T-helper 2 cell (primary cell): ENCODE measurements at places on chromosomes 5 and 9.

GRCh38 chr9:129865668-129866320 lies 30.5 kb downstream of the USP20 start:
- no peak for DNase-seq

DNA sequence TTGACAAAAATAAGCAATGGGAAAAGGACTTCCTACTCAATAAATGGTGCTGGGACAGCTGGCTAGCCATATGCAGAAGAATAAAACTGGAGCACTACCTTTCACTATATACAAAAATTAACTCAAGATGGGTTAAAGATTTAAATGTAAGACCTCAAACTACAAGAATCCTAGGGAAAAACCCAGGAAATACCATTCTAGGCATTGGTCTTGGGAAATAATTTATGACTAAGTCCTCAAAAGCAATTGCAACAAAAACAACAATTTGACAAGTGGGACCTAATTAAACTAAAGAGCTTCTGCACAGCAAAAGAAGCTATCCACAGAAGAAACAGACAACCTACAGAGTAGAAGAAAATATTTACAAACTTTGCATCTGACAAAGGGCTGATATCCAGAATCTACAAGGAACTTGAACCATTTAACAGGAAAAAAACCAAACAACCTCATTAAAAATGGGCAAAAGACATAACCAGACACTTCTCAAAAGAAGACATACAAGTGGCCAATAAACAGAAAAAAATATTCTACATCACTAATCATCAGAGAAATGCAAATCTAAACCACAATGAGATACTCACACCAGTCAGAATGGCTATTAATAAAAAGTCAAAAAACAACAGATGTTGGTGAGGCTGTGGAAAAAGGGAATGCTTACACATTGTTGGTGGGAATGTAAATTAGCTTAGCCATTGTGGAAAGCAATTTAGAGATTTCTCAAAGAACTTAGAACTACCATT lies 75.2 kb upstream of the CPEB4 start:
- DNase-seq: no peak

DNA sequence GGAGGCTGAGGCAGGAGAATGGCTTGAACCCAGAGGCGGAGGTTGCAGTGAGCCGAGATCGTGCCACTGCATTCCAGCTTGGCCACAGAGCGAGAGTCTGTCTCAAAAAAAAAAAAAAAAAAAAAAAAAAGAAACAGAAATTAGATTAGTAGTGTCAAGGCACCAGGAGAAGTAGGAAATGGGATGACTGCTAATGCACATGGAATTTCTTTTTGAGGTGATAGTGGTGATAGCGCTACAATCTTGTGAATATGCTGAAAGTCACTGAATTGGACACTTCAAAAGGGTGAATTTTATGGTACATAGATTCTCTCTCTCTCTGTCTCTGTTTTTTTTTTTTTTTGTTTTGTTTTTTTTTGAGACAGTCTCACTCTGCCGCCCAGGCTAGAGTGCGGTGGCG lies 42.1 kb upstream of the SUB1 start:
- no peak for DNase-seq

DNA sequence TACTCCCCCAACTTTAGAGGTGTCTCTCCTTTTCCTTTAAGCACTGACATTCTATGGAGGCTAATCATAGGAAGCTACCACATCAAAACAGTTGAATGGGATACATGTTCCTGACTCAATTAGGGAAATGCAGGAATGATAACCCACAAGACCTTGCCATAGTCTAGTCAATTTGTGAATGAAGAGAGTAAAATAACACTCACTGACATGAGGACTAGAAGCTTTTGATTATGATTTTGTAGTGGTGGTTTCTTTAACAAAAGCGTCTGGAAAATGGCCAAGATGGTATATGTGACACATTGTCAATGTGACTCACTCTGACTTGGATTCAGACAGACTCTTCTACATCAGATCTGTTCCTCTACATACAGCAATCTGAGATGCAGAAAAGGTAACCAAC lies 13.7 kb upstream of the PRELID2 start:
- no peak for DNase-seq

GRCh38 chr5:97838214-97838613 lies 655.2 kb upstream of the RIOK2 start:
- no peak for DNase-seq

GRCh38 chr9:31719262-31719661 lies 665.2 kb upstream of the ACO1 start:
- DNase-seq: no peak

DNA sequence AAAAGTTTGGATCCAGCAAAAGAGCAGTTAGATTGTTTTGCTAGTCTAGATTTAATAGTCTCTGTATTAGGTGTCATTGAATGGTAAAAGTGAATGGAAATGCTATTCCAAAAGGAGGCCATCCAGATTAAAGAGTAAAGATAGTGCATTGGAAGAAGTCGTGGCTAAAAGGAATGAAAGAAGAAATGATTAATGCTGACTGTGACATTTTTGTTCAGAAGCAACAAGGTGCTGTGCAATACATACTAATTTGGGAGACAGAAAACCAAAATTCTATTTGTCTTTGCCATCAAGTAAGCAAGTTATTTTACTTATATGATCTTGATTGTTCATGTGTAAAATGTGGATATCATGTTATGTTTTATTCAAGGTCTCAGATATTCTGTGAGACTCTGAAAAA lies 85.1 kb downstream of the GPBP1 start:
- no peak for DNase-seq

GRCh38 chr5:171743436-171744076 lies 42.1 kb upstream of the SMIM23 start:
- no peak for DNase-seq

- DNase-seq: no peak
Observed at GRCh38 chr5:7325975-7326913, 69.7 kb upstream of the ADCY2 start.

DNA sequence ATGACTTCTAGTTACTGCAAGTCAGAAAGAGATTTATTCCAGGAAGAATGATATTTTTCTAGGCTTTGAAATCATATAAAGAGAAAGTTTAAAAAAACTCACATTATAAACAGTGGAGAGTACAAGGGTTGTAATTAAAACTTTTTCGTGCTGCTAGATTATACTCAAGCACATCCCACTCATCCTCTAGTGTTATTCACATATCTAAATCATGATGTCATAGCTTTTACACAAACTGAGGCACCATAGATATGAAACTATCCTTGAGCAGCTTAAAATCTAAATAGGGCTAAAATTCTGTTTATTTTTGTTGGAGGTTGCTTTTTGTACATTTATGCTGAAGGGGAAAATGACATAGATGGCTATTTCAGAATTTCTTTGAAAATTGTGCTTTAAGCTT lies 30.0 kb downstream of the TENT2 start:
- no peak for DNase-seq

- DNase-seq: no peak
Observed at GRCh38 chr9:107675351-107676259, 186.0 kb upstream of the KLF4 start.
